ENCODE measurements at places on chromosomes 6 and 20. TPM values are rescaled to one million over a fixed set of nuclear protein-coding genes. Genes with fewer than 3 reads are reported as not detected.

DNA sequence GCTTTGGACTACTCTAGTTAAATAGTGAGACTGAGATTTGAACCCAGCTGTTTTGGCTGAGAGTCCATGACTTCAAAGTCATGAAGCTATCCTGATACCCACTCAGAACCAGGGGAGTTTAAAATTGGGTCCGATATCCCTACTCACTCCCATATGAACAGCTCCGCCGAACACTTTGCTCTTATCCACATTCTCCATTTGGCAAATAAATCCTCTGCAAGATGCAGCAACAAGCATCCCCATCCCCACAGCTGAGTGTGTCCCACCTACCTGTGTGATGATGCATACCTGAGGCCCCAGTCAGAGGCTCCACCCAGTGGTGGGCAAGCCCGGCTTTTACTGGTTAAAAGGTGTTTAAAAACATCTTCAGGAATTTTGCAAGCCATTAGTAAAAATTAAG is 108.3 kb upstream of the SLC24A3 start:
- H3K27me3 ChIP-seq: no peaks in the 10 kb centered on the region
- H3K4me3 ChIP-seq: no peak overlapping the region
- no peaks in the 10 kb centered on the region for H3K36me3 ChIP-seq
- H3K27ac ChIP-seq: no peak overlapping the region
- no peak for DNase-seq

DNA sequence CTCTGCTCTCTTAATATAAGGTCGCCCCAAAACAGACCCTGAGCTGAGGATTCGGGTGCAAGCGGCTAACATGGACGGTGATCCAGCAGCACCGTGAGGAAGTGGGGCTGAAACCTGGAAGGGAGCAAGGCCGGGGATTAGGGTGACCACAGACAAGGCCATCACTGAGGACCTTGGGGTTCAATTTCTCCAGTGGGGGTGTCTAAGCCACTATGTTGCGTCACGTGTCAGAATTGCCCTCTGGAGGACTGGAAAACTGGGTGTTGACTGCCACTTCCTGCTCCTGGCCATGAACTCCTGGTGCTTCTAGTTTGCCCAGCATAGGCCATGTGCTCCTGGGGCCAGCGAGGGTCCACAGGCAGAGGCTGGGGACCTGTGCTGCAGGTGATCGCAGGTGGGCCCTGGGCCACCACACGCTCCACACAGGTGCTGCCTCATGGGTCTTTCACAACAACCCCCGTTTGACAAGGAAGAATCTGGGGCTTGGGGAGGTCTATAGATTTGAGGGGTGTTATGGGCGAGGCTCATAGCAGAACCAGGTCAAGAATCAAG is 101.9 kb downstream of the CDH26 start:
- no peak overlapping the region for H3K27ac ChIP-seq
- no peaks in the 10 kb centered on the region for H3K4me1 ChIP-seq
- H3K4me3 ChIP-seq: no peak overlapping the region

DNA sequence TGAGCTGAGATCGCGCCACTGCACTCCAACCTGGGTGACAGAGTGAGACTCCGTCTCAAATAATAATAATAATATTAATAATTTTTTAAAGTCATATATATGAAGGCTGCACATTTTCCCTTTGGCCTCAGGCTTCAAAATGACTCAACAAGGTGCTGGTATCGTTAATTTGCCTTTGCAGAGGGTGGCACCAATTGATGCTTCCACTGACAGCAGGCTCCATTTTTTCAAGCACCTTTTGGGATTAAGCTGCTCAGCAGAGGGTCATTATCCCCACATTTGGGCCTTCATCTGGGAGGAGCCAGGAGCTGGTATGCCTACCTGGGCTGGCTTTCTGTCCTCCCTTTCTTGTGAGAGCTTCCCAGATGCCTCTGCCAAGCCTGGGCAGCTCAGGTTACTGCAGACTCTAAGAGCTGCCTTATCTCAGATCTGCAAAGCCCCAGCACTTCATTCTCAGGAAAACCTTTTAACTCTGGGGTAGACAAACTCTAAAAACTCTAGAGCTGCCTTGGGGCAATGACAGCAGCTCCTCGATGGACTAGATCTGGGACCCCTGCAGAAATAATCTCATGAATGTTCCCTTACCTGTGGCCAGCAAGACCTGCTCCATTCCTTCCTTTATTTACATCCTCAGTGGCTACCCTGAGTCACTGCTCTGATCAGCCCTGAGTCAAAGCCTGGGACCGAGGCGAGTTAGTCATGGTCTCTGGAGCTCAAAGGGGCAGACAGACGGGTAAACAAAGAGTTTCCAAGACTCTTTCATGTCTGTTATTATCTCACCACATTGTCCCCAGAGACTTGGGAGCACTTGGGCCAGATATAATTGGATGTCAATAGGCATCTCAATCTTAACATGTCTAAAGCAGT is 80.0 kb upstream of the EYA2 start:
- no peak for DNase-seq
- H3K36me3 ChIP-seq: no peaks in the 10 kb centered on the region
- H3K27ac ChIP-seq: no peak overlapping the region
- no peak overlapping the region for H3K4me3 ChIP-seq
- peaks cover 11% of the 10 kb centered on the region for H3K27me3 ChIP-seq

GRCh38 chr6:128230267-128230989 is 290.0 kb downstream of the PTPRK start:
- no peak overlapping the region for H3K4me3 ChIP-seq
- no peaks in the 10 kb centered on the region for H3K36me3 ChIP-seq
- no peaks in the 10 kb centered on the region for H3K4me1 ChIP-seq
- H3K27ac ChIP-seq: no peak overlapping the region

DNA sequence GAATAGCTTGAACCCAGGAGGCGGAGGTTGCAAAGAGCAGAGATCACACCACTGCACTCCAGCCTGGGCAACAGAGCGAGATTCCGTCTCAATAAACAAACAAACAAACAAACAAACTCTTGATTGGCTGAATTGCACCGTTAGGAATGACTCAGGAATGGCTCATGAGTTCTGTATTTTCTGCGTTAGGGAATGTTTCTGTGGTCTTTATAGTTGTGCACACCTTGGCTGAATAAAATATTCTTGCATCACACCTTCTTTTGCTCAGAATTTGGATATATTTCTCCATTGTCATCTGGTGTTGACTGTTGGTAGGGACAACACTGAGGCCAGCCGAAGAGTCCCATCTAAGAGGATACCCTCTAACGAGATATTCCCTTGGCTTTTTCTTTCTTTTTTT is 19.6 kb upstream of the PI16 start:
- H3K4me1 ChIP-seq: no peaks in the 10 kb centered on the region
- no peak for DNase-seq
- H3K36me3 ChIP-seq: no peaks in the 10 kb centered on the region
- H3K4me3 ChIP-seq: no peak overlapping the region
- no peak overlapping the region for H3K27ac ChIP-seq

DNA sequence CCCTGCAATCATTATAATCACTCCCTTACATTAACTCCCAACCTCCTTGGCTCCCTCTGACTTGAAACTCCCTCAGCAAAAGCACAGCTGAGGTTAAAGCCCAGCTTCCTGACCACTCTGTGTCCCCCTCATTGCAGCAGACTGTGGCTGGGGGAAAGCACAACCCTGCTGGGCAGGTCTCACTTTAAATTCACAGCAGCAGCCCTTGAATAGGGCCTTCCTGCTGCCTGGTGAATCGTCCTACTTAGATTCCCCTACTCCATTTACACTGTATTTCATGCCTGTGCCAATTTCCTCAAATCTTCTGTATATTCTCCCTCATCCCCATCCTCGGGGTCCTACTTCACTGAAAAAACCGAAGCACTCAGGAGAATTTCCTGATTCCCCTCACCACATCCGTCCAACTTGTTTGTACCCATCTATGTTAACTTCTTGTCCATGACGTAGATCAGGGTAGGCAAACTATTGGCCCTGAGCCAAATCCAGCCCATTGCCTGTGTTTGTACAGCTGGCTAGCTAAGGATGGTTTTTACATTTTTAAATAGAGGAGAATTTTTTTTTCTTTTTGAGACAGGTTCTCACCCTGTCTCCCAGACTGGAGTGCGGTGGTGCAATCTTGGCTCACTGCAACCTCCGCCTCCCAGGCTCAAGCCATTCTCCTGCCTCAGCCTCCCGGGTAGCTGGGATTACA is 31.5 kb upstream of the GCM1 start:
- no peaks in the 10 kb centered on the region for H3K27me3 ChIP-seq
- no peaks in the 10 kb centered on the region for H3K36me3 ChIP-seq
- H3K27ac ChIP-seq: no peak overlapping the region
- no peaks in the 10 kb centered on the region for H3K4me1 ChIP-seq
- H3K4me3 ChIP-seq: no peak overlapping the region
- DNase-seq: no peak

GRCh38 chr20:62624325-62624690 is 18.0 kb upstream of the SLCO4A1 start:
- DNase-seq: no peak
- H3K27me3 ChIP-seq: no peaks in the 10 kb centered on the region
- peak overlapping the region; percentile 85 for H3K27ac ChIP-seq

DNA sequence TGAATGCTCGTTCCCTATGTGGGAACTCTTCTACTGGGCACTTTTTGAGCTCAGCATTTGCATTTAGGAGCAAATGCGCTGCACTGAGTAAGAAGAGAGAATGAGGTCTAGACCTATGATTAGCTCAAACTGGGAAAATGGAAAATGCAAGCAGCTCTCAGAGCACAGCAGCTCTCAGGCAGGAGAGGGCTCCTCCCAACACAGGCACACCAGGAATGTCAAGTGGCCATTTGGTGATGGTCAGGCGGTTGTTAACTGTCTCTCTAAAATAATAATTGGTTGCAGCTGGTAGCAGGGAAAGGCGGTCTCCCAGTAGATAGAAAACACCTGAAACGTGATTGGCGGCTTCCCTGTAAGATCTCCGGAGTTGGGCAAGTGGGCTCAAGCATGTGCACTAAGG is 162.0 kb upstream of the ECI2 start:
- no peaks in the 10 kb centered on the region for H3K27me3 ChIP-seq
- no peak overlapping the region for H3K27ac ChIP-seq
- no peaks in the 10 kb centered on the region for H3K4me1 ChIP-seq
- no peak overlapping the region for H3K4me3 ChIP-seq
- no peaks in the 10 kb centered on the region for H3K36me3 ChIP-seq
- no peak for DNase-seq

GRCh38 chr20:57432862-57433491 is 41.8 kb downstream of the RBM38 start:
- H3K4me3 ChIP-seq: no peak overlapping the region
- H3K36me3 ChIP-seq: no peaks in the 10 kb centered on the region
- H3K27ac ChIP-seq: no peak overlapping the region
- DNase-seq: no peak
- no peaks in the 10 kb centered on the region for H3K27me3 ChIP-seq

- DNase-seq: no peak
- no peak overlapping the region for H3K4me3 ChIP-seq
- no peaks in the 10 kb centered on the region for H3K27me3 ChIP-seq
- H3K36me3 ChIP-seq: no peaks in the 10 kb centered on the region
- no peaks in the 10 kb centered on the region for H3K4me1 ChIP-seq
These were observed 59.7 kb downstream of the PFDN4 start for GRCh38 chr20:54267483-54268003.

- no peaks in the 10 kb centered on the region for H3K4me1 ChIP-seq
- H3K27ac ChIP-seq: no peak overlapping the region
- H3K4me3 ChIP-seq: no peak overlapping the region
- H3K27me3 ChIP-seq: no peaks in the 10 kb centered on the region
- DNase-seq: no peak
These were observed 234.3 kb upstream of the HS3ST5 start for GRCh38 chr6:114577109-114577508.

GRCh38 chr20:47148059-47148458 is 208.4 kb downstream of the ZMYND8 start:
- no peak overlapping the region for H3K4me3 ChIP-seq
- H3K27ac ChIP-seq: no peak overlapping the region
- H3K27me3 ChIP-seq: no peaks in the 10 kb centered on the region
- no peak for DNase-seq
- H3K4me1 ChIP-seq: no peaks in the 10 kb centered on the region

DNA sequence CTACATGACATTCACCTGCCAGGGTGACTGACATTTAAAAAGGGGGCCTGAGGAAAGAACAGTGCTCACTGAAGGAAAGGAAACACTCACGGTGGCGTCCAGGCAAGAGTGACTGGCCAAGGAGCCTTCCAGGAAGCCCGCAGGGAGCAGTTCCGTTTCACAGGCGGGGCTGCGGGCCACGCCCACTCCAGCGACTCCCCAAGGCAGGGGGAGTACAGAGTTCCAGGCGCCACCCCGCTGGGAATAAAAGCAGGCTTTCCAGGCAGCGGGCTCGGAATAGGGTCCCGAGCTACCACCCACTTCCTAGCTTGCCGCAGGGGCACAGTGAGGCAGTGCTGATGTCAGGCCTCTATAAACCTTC is 34.2 kb downstream of the PKIG start:
- H3K36me3 ChIP-seq: no peaks in the 10 kb centered on the region
- no peaks in the 10 kb centered on the region for H3K27me3 ChIP-seq
- no peaks in the 10 kb centered on the region for H3K4me1 ChIP-seq
- DNase-seq: peak; percentile 39
- H3K27ac ChIP-seq: peak overlapping the region; percentile 63

GRCh38 chr6:11806561-11807317 is 28.1 kb upstream of the ADTRP start:
- no peak overlapping the region for H3K27ac ChIP-seq
- no peaks in the 10 kb centered on the region for H3K27me3 ChIP-seq

GRCh38 chr6:26521600-26522391 is 16.4 kb upstream of the HMGN4 start:
- peak overlapping the region; percentile 56 for H3K4me3 ChIP-seq
- DNase-seq: peak; percentile 76
- H3K27me3 ChIP-seq: no peaks in the 10 kb centered on the region
- no peaks in the 10 kb centered on the region for H3K36me3 ChIP-seq

- no peaks in the 10 kb centered on the region for H3K4me1 ChIP-seq
- H3K4me3 ChIP-seq: no peak overlapping the region
- DNase-seq: no peak
- H3K27me3 ChIP-seq: no peaks in the 10 kb centered on the region
- no peaks in the 10 kb centered on the region for H3K36me3 ChIP-seq
These were observed 131.2 kb downstream of the PLEKHG1 start for GRCh38 chr6:150730801-150731457.

GRCh38 chr20:50429412-50429811 is 80.8 kb upstream of the PTPN1 start:
- H3K36me3 ChIP-seq: no peaks in the 10 kb centered on the region
- no peak overlapping the region for H3K4me3 ChIP-seq
- no peaks in the 10 kb centered on the region for H3K4me1 ChIP-seq
- no peak overlapping the region for H3K27ac ChIP-seq

DNA sequence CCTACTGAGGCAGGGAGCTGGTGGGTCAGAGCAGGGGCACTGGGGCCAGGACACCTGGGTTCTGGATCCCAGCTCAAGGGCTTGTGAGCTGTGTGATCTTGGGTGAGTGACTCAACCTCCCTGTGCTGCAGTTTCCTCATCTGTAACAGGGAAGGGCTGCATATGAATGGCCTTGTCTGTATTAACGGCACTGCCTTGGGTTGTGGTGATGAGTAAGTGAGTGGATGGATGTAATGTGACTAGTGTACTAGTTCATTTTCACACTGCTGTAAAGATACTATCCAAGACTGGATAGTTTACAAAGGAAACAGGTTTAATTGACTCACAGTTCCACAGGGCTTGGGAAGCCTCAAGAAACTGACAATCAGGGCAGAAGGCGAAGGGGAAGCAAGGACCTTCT is 233.5 kb downstream of the TAF4 start:
- no peak overlapping the region for H3K27ac ChIP-seq
- DNase-seq: no peak
- no peaks in the 10 kb centered on the region for H3K36me3 ChIP-seq
- H3K4me3 ChIP-seq: no peak overlapping the region
- H3K4me1 ChIP-seq: no peaks in the 10 kb centered on the region

GRCh38 chr6:2775003-2775402 is 9.8 kb downstream of the WRNIP1 start:
- H3K27ac ChIP-seq: no peak overlapping the region
- DNase-seq: no peak
- no peak overlapping the region for H3K4me3 ChIP-seq
- no peaks in the 10 kb centered on the region for H3K27me3 ChIP-seq

MATN4 gene
- not detected for total RNA-seq

KHDC1L gene
- total RNA-seq: not detected

KIFC1 gene
- total RNA-seq: not detected

GSTA3 gene
- not detected for total RNA-seq

RCAN2 gene
- total RNA-seq: 26.2 TPM

CEP43 gene
- total RNA-seq: 59.7 TPM

Measured in uterus (tissue), 4 donors.